Motor neuron (in vitro differentiated cells): ENCODE measurements at places on chromosomes 13 and 19. TPM values are rescaled to one million over a fixed set of nuclear protein-coding genes. Genes with fewer than 3 reads are reported as not detected.

DNA sequence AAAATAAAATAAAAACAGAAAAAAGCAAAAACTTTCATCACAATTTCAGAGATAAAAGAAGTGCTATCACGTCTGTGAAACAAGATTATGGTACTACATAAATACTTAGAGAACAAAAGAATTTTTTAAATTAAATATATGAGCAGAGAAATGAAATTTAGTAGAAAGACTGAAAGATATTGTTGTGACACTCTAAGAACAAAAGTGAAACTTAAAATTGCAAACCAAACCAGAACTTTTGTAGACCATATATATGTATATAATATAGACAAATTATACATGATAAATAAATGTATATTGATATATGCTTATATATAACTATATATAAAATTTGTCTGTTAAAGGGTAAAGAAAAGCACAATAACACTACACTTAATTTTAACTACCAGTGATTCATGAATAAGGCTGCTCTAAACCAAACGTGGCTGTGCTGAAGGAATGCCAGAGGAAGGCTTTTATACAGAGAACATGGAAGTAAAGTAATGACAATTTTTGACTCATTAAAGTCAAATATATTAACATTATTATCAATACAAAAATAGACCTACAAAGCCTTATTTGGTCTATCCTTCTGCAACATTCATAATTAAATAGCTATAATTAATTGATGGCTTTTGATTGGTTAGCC lies 1516.7 kb upstream of the PCDH20 start:
- ATAC-seq: no peak

DNA sequence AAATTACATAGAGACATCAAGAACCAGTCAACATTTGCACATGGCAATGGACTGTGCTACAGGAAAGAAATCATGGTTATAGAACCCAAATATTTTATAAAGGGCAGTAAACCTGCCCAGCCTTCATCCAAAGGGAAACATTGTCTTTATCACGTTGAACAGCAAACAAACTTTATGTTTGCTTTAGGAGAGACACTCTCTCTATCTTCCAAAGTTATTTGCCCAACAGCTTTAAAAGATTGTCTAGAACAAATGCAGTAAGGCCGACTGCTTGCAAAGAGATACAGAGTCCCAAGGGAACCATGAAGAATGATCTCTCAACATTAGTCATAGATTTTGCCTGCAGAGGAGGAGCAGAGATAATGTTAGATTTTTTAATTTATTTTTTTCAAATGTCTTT lies 1323.5 kb upstream of the SLC10A2 start:
- ATAC-seq: no peak

GRCh38 chr13:98584668-98585397 lies 7.9 kb upstream of the STK24 start:
- no peak for ATAC-seq

DNA sequence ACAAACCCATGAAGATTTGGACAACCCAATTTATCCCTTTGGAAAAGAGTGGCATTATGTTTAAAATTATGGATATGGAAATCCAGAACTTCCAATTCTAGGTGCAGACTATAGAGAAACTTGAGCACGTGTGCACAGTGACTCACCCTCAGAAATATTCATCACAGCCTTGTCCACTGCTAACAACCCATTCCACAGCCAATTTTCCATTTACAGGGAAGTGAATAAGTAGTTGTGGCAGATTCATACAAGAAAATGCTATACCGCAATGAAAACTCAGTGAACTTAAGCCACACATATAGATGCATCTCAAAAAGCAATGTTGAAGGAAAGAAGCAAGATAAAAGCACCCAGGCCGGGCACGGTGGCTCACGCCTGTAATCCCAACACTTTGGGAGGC lies 133.3 kb downstream of the USP12 start:
- no peak for ATAC-seq

DNA sequence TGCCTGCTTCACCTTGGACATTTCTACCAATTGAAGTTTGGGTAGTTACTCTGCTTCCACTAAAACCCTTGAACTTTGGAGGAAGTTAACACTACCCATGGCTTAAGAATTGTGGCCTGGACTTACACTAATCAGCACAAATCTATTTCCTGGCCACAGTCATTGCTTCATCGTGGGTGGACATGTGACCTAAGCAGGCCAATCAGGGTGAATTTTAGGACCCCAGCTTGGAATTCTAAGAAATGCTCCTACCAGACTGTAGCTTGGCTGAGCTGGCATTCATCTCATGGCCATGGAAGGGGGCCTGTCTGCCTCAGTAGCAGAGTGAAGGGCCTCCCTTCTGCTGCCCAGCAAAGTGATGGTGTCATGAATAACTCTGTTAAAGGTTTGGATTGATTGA lies 58.3 kb upstream of the SLC15A1 start:
- ATAC-seq: no peak

GRCh38 chr19:17309965-17310461 lies 650 bp downstream of the DDA1 start:
- no peak for ATAC-seq

LGALS7 gene
- 0.73 TPM in 1 of 2 replicates, not detected in the other for total RNA-seq

AXL gene
- total RNA-seq: 20.5 and 20.8 TPM in 2 replicates

KRTDAP gene
- total RNA-seq: 1.3 TPM in 1 of 2 replicates, not detected in the other

NLRP7 gene
- 0.05 TPM in 1 of 2 replicates, not detected in the other for total RNA-seq

FGF22 gene
- total RNA-seq: 0.14 and 0.36 TPM in 2 replicates

ATP7B gene
- 3.8 and 6.5 TPM in 2 replicates for total RNA-seq
